ENCODE measurements at places on chromosomes 4 and X.

DNA sequence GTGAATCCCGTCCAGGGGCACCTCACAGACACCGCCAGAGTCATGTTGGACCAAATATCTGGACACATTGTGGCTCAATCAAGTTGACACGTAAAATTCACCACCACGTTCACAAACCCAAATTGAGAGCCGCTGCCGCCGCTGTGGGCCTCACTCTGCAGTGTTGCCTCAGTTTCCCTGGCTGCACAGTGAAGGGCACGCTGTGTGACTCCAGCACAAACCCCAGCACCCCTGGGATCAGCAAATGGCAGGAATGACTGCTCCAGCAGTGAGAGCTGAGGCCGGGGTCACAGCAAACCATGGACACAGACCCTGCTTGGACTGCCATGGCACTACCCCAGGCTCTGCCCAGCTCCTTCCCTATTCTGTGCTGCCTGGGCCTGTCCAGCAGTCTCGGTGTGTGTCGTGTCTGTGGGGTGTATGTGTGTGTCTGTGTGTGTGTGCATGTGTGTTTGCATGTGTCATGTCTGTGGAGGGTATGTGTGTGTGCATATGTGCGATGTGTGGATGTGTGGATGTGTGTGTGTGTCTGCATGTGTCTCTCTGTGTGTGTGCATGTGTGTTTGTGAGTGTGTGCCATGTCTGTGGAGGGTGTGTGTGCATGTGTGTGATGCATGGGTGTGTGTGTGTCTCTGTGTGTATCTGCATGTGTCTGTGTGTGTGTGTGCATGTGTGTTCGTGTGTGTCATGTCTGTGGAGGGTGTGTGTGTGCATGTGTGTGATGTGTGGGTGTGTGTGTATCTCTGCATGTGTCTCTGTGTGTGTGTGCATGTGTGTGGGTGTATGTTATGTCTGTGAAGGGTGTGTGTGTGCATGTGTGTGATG, 52.2 kb upstream of the ADRA2C start:
- no peak for DNase-seq

- DNase-seq: no peak
These were observed 8.5 kb downstream of the RAB9A start for GRCh38 chrX:13697455-13697854.

GRCh38 chr4:57220734-57221133, 110.5 kb upstream of the IGFBP7 start:
- no peak for DNase-seq

DNA sequence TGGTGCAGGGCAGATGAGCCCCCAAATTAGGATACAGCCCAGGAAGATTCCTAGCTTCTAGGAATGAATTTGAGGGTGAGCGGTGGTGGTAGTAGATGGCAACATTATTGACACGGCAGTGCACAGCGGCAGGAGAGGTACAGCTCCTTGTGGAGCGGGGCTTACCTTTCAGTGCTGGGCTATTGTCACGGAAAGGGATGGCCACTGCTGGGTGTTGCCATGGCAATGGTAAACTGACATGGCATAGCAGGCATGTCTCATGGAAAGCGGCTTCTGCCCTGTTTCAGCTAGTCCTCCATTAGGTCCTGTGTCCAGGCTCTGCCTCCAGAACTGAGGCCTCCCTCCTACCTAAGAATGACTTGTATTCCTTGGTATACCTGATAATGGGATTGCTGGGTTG, 81.8 kb upstream of the WDR1 start:
- no peak for DNase-seq

- no peak for DNase-seq
These were observed 2.0 kb upstream of the PGRMC2 start for GRCh38 chr4:128289523-128290158.

- no peak for DNase-seq
These were observed 148.2 kb downstream of the COMMD8 start for GRCh38 chr4:47315346-47315745.

GRCh38 chr4:1183985-1184773, 11.8 kb upstream of the SPON2 start:
- DNase-seq: no peak

GRCh38 chrX:66833426-66833825, 194.5 kb upstream of the EDA2R start:
- no peak for DNase-seq

DNA sequence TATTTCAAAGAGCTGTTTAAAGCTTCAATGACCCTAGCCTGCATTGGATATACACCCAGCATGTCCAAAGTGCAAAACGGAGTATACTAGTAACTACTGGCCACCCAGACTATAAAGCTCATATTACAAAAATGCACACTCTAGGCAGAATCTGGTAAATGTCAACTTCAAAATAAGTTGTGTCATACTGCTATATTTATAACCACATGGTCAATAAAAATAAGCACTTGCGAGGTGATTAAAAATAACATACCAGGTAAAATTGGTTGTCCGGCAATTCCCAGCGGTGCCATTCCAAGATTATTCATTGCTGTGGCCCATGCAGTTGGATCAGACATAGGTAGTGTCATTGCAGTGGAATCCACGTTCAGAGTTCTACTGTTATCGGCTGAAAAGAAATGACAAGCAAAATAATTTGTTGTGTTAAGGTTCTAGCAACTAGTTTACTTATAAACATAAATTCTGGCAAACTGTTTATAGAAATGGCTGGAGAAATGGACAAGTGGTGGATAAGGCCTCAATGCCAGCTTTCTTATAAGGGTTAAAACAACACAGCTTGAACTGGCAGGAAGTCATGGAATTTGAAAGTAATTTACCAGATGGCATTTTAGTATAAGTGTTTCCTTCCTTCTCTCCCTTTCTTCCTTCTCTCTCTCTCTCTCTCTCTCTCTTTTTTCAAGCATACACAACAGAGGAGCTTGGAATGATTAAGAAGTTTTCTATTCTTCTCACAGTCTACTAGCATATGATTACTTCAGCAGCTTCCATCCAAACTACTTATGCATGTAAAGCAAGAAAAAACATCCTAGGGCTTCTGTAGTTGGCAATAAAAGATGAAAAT, 199.9 kb downstream of the ENOX2 start:
- no peak for DNase-seq

DNA sequence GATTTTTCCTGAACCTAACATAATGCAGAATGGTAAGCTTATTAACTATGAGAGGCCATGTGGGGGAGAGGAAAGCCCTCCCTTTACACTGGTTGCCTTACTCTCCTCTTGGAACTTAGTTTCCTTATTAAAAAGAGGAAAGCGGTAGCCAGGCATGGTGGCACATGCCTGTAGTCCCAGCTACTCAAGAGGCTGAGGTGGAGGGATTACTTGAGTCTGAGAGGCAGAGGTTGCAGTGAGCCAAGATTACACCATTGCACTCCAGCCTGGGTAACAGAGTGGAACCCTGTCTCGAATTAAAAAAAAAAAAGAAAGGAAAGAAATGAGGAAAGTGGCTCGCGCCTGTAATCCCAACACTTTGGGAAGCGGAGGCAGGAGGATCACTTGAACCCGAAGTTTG, 2.0 kb downstream of the FAM47E start:
- DNase-seq: no peak

DNA sequence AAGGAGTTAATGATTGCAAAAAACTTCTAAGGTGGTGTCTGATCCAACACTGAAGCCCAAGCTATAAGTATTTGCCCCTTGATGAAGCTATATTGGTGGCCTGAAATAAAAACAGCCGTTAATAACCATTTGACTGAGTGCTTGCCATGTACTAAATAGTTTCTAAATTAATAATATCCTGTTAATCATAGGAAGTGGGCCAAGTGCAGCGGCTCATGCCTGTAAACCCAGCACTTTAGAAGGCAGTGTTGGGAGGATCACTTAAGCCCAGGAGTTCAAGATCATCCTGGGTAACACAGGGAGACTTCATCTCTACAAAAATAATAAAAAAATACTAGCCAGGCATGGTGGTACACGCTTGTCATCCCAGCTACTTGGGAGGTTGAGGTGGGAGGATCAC, 8.3 kb downstream of the NDP start:
- DNase-seq: no peak

DNA sequence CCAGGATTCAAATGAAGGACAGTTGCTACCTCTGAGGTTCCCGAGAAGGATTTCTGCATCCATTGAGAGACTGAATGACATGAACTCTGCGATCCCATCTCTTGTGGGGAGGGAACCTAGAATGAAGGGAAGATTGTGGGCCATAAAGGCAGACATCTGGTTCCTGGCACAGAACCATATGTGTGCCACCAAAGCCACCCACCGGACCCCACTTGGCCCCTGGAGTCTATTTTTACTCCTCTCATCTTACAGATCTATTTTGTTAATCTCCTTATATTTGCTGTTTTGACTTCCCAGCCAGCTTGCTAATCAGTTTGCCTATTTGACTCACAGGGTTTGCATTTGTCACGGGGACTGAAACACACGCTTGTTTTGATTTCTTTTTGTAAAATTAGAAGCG, 7.3 kb downstream of the SOD3 start:
- DNase-seq: no peak

DNA sequence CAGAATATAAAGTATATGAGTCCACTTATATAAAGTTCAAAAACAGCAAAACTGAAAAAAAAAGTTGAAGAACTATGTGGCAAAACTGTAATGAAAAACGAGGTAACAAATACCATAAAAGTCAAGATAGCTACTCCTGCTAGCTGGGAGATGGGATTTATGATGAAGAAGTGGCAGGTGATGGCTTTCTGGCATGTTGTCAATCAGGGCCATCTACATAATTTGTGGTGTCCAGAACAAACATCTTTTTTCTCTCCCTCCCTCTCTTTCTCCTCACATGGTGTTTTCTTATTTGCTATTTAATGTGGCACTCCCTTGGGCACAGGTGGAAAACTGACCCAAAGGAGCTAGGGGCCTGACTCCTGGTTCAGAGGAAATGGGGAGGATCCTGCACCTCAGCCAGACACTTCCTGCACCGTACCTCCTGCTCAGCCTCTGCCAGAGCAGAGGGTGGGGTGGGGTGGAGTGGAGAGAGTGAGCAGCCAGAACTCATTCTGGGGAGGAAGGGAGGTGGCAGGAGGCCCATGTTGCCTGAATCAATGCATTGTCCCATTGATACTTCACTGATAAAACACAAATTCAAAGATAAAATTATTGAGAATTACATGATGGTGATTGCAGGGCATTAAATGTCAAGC, 5.3 kb upstream of the SAP30 start:
- no peak for DNase-seq
